Stimulated activated effector memory CD8-positive, alpha-beta T cell treated with anti-CD3 and anti-CD28 coated beads, Interleukin-12 subunit alpha, Interleukin-12 subunit beta, amount 100 ng/mL, for 72 hours (primary cell): ENCODE measurements at places on chromosomes 1 and 21.

DNA sequence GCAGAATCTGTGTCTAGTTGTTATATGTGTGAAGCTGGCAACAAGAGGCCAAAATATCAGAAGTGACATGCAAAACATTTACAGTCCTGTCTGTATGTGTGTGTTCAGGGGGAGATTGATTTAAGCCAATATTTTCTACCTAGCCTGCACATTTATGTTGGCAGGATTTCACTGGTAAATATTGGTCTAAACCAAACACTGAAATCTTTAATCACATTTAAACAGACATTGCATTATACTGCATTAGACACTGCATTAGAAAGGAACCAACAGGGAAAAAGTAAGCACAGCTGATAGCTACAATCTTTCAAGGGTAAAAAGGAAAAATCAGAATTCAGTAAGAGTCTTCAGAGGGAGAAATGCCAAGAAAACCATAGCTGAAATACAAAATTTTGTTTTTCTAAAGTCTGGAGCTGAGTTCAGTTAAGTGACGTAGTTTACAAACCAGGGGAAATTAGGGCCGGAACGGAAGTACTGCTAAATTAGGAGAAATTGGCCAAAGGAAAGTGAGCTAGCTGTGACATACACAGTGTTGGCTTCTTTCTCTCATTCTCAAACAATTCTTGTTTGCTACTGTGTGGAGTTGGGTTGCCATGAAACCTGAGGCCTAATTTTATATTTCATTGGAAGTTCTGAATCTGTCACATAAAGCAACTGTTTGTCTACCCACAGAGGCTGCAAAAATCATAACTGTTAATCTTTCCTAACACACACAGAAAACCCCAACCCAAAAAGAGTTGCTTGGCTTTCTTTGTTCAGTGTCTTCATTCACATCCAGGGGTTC is 217.3 kb upstream of the SGIP1 start:
- DNase-seq, result no peak

- no peak for DNase-seq
These were observed at the start of gene KAZN for GRCh38 chr1:14598498-14599182. TSS of gene KAZN (plus strand) at chr1:14598685.

DNA sequence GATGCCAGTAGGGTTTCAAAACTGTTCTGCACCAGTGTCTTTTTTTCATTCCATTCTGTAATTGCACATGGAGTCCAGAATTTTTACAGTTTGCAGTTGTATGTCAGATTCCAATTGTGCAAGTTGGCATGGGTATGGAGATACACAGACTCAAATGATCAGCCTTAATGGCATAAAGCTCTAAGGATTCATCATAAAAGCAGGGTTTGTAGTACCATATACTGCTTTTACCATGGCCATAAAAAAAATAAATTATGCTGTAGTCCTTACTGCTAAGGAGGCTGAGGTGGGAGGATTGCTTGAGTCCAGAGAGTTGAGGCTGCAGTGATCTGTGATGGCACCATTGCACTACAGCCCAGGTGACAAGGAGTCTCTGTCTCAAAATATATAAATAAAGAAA is 10.3 kb downstream of the MTARC1 start:
- no peak for DNase-seq

DNA sequence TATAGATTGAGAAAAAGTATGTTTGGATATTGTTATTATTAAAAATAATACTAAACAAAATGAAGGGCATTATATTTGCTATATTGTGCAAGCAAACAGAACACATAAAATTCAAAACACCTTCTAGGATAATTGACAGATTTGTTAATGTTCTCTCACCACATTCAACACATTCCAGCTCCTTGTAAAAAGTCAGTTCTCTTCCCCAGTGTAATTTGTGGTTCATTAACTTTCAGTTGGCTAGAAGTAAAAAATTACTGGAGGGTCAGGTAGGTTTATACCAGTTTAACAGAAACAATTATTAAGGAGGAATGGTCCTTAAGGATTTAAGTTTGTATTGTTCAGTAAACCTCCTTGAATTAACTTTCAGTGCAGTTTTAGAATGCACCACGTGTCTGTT is 1235.3 kb upstream of the ADGRL2 start:
- no peak for DNase-seq

DNA sequence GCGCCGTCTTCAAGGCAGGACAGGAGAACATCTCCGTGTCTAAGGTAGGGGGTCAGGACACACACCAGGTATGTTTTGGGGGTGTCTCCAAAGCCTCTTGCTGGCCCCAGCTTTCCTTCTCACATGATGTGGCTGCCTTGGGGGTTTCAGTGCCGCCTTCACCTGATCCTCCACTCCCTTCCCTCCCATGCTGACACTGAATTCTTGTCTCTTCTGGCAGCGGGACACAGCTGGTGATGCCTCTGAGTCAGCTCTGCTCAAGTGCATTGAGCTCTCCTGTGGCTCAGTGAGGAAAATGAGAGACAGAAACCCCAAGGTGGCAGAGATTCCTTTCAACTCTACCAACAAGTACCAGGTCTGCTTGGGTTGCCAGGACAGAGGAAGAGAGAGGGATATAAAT is 13.5 kb downstream of the ATP1A2 start:
- no peak for DNase-seq

DNA sequence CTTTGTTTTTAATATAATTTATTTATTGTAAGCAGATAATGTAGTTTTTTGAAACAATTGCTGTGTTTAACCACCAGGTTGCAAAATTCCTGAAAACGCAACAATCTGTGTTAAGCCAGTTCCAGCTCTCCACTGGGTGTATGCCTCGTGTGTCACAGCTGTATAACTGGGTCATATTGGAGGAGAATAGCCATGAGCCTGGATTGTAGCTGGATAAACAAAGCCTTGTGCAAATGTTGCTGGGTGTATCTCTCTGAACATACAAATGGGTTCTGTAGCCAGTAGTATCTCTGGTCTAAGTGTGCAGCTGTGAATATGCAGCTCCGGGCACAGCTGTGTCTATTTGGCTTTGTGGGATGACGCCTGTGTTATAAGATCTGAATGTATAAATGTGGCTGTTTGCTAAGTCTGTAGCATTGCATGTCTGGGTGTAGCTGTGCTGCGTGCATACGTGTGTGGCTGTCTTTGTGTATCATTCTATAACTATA is 2.8 kb downstream of the TCEA3 start:
- DNase-seq, result no peak

DNA sequence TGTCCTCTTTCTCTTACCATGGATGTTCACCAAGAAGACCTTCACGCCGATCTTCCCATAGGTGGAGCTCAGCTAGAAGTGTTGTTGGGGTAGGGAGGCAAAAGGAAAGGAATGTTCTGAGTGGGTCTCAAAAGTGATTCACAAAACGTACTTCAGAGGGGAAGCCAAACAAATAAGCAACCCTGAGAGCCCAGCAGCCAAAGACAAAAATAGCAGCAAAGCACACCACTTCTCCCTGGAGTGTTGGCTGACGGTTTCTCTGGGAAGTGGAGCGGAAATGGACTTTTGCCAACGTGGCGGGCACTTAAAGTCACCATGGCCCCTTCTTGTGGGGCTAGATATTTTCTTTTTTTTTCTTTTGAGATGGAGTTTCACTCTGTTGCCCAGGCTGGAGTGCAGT is 23.1 kb downstream of the SLC26A9 start:
- DNase-seq, result no peak

- no peak for DNase-seq
These were observed 191.6 kb downstream of the HUNK start for GRCh38 chr21:32064281-32064910.

GRCh38 chr1:98940722-98941079 is 64.0 kb downstream of the PLPPR5 start:
- no peak for DNase-seq

DNA sequence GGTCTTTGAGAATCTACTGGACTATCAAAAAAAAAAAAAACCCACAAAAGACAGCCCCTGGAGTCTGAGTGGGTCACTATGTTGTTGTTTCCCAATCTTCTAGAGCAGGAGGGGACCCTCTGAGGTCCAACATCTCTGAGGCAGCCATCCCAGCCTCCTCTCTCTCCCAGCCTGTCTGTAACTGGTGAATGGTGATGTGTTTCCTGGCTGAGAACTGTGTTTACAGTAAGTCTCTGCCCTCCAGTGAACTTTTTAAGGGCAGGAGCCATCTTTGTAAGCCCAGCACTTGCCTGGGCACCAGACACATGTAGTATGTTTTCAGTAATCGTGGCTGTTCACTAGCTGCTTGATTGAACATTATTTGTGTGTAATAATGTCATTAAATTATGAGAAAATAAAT is 85.7 kb downstream of the SPATA46 start:
- no peak for DNase-seq

DNA sequence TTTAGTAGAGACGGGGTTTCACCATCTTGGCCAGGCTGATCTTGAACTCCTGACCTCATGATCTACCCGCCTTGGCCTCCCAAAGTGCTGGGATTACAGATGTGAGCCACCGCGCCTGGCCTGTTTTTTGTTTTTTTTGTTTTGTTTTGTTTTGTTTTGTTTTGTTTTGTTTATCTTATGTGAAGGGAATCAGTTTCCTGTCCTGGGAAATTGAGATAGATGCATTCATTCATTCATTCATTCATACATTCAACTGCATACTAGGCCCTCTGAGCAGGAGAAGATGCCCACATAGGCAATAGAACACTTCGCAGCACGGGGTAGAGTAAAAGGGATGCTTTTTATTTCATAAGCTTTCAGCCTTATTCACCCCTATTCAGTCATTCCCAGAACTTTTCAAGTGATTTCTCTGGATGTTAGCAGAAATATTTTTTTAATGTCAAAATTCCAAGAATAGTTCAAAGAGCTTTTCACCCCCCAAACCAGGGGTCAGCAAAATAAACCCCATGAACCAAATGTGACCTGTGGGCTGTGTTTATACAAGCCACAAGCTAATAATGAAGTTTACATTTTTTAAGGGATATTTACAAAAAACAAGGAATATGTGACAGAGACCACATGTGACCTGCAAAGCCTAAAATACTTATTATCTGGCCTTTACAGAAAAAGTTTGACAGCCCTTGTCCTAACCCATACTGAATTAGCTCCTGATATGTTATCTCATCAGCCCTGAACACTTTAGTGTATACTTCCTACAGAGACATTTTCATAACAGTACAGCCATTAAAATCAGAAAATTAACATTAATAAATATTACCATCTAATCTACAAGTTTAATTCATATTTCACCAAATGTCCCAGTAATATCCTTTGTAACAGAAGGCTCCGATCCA is 127.1 kb downstream of the MAST2 start:
- DNase-seq, result no peak

DNA sequence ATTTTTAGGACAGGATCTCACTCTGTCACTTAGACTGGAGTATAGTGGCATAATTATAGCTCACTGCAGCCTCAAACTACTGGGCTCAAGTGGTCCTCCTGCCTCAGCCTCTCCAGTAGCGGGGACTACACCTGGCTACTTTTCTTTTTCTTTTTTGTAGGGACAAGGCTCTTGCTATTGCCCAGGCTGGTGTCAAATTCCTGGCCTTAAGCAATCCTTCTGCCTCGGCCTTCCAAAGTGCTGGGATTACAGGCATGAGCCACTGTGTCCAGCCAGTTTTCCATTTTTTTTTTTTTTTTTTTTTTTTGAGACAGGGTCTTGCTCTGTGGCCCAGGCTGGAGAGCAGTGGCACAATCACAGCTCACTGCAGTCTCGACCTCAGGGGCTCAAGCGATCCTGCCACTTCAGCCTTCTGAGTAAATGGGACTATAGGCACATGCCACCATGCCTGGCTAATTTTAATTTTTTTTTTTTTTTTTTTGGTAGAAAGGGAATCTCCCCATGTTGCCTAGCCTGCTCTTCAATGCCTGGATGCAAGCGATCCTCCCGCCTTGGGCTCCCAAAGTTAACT is 20.6 kb upstream of the CEP85 start:
- DNase-seq, result no peak
